Stimulated activated CD4-positive, alpha-beta T cell treated with anti-CD3 and anti-CD28 coated beads, Interleukin-1b, Interleukin-23, amount 100 ng/mL, for 24 hours (primary cell): ENCODE measurements at places on chromosomes 1 and 21.

DNA sequence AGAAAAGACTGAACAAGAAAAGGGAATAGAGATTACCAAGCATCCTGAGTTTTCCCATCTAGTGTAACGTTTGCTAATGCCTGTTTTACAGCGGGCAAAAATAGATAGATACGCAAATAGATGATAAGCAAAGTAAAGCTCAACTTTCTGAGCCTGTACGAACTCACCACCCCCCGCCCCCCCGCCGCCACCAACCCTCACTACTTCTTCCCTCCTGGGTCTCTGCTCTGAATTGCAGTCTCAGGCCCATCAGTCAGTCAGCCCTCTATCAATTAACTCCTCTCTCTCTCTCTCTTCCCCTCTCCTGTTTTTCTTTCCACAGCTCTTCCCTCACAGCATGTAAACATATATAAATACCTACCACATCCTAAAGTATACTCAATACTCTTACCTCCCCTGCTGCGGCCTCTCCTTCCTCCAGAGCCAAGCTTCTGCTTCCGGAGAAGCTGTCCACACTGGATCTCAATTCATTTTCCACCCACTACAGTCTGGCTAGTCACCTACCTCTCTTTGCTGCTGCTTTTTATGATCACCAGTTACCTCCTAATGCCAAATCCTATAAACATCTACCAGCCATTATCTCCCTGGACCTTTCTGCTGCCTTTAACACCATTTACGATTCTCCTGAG lies 64.6 kb downstream of the CAPN2 start:
- no peak for DNase-seq

DNA sequence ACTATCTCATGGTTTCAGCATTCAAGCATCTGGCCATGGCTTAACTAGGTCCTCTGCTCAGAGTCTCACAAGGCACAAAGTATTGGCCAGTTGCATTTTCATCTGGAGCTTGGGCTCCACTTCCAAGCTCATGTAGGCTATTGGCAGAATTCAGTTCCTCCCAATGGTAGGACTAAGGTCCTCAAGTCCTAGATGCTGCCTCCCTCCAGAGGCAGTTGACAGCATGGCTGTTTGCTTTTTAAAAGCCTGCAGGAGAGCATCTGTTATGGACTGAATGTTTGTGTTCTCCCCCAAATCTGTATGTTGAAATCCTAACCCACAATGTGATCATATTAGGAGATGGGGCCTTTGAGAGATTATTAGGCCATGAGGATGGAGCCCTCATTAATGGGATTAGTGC lies 38.0 kb upstream of the HLX start:
- no peak for DNase-seq

GRCh38 chr1:115307661-115308060 lies 30.4 kb downstream of the NGF start:
- DNase-seq = no peak

DNA sequence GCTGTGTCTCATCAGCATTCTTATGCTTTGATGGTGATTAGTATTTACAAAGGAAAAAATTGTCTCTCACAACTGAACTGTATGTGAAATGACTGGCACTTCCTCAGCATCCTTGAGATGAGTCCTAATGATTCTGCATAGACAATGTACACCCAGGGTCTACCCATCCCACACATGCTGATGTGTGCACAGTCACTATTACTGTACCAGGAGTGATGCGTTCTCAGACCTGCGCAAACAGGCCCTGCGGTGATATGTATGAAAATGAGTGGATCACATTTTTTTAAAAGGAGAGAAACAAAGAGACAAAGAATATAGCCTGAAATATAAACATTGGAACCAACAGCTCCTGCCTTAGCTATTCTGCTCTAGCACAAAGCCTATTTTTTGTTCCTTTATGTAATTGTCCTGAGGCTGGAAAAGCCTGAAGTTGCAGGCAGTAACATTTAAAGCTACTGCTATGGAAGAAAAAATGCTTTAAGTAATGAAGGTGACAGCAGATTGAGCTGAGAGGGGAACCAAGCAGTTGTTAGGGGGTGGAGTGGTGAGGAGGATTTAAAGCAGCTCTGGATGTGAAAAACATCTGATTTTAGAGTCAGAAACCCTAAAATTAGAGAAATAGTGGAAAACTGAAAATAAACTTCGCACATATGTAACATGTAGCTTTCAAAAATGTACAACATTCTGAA lies 5.5 kb downstream of the RCAN1 start:
- no peak for DNase-seq

DNA sequence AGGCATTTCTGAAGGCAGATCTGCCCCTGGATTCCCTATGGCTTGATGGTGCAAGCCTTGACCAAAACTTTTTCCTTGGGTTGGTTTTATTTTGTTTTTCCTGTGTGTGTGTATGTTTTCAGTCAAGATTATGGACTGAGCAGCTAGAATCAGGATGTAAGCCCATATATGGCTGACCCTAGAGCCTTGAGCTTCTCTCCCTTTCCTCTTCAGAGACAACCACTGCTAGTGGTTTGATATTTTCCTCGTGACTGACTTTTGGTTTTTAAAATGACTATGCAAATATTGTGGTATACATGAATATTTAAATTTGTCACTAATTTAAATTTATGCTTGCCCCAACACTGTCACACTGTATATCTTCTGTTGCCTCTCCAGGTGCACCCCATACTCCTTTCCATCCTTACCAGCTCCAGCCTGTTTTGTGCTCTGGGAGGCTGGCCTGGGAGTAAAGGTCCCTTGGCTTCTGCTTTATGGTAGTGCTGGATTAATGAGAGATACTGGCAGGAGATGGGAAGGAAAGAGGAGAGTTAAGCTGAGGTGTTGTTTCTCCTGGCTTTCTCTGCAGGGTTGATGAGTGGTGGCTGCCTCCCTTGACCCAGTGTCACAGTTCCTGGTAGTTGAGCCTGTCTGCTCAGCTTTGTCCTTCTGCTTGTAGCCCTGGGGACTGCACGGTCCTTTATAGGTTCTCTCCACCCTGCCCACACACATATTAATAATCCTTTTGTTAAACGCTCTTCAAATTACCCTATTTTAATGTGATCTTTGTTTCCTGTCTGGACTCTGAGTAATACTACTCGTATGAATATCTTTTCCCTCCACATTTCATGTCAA lies 44.4 kb downstream of the RWDD3 start:
- no peak for DNase-seq

GRCh38 chr1:179002552-179003345 lies 22.9 kb upstream of the FAM20B start:
- DNase-seq = peak; percentile 52

DNA sequence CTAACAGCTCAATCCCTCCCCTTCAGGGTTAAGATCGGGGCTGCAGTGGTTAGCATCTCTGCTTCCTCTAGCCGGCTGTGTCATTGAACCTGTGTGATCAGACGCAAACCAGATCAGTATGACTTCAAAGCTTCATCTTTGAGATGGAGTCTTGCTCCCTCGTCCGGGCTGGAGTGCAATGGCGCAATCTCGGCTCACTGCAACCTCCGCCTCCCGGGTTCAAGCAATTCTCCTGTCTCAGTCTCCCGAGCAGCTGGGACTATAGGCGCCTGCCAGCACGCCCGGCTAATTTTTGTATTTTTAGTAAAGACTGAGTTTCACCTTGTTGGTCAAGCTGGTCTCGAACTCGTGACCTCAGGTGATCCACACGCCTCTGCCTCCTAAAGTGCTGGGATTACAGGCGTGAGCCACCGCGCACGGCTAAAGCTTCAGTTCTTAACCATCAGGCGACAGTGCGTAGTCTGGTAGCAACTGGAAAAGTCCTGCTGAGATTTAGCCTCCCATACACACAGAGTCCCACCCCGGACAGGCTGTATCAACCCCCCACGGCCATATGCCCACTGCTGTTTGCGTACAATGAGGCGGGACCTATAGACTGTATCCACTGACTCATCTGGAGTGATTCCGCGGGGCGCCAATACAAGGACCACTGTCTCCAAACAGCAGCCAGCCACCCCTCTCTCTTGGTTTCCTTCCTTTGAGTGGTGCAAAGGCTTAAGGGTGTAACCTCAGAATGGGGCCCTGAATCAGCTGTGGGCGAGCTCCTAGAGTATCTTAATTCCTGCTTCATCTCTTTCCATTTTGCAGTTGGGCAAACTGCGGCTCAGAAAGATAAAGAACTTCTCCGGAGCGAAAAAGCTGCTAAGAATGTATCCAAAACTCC lies 23.3 kb downstream of the CELA3A start:
- DNase-seq = peak; percentile 35

DNA sequence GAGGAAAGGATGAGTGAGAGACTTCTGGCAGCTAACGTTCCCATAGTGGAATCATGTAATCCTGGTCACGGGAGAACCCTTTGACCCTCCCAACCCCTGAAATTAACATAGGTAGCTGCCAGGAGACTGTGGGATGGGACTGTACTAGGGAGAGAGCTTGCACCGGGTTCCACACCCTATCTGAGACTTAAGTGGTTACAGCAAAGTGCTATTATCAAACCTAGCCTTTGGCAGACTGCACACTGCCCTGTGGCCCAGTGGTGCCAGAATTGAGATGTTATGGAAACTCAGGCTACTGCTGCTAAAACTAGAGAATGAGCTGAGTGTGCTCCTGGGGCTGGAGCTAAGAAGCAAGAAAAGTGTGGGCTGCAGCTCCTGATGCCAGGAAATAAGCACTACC lies 79.6 kb upstream of the PDC start:
- no peak for DNase-seq
